ENCODE measurements at places on chromosomes 5 and 9. TPM values are rescaled to one million over a fixed set of nuclear protein-coding genes. Genes with fewer than 3 reads are reported as not detected.

The SNAPC3 gene
- 39.6 TPM for total RNA-seq

The OR2V1 gene
- total RNA-seq: not detected

The FAM200C gene
- total RNA-seq: 0.91 TPM

The C5orf52 gene
- total RNA-seq: not detected

The GPR21 gene
- 0.78 TPM for total RNA-seq

The FRMD3 gene
- total RNA-seq: 0.46 TPM

The DAB2IP gene
- 0.28 TPM for total RNA-seq

The KLF4 gene
- 1.2 TPM for total RNA-seq

DNA sequence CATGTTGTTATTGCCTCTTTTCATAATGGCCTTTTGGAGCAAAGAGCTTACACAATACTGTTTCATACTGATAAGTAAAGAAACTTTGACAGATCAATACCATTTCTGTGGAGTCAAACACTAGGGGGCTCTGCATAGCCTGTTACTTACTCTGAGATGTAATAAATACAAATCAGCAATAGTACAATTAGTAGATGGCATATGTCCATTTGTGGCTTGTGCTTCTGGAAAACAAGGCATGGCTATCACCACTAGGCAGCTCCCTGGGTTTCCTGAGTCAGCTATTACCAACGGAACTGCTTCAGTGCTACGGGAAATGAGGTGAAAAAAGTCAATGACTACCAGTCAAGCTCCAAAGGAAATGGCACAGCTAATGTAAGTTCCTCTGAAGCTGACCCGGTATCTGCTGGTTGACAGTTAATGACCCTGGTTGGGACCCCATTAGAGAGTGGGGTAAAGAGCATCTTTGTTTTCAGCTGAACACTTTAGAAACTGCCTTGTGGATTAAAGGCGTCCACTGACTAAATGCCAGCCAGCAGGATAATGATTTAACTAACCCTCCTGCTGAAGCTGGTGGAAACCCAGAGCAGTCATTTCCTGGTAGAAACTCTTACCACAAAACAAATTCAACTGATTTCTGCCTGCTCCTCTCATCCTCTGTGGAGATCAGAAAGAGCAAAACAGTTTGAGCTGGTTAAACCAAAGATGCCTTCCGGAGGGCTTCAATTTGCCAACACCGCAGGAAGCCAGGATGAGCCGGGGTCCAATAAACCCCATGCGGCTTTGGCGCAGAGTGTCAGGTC, 69.0 kb upstream of the FAM169A start:
- peak; percentile 34 for DNase-seq

GRCh38 chr5:149490599-149491485, 60.4 kb downstream of the CSNK1A1 start:
- no peak for DNase-seq

- no peak for DNase-seq
Observed at GRCh38 chr9:83186155-83186737, 123.3 kb upstream of the RASEF start.

DNA sequence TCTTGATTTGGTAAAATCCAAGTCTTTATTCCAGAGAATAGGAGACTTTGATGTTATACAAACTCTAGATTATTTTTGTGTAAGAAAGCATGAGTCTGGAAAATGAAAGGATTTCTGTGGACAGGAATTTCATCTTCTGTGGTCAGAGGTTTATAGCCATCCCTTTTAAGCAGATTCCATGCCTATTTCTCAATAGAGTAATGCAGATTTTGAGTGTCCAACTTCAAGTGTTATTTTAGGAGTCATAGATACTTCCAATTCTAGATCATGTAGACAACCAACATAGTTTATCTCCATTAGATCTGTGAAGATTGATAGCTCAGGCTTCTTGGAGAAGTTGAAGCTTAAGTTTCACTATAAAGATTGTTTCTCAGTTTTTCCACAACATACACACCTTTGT, 379.7 kb downstream of the PSAT1 start:
- no peak for DNase-seq

GRCh38 chr9:129996161-129996830, 46.7 kb downstream of the FNBP1 start:
- peak; percentile 17 for DNase-seq

DNA sequence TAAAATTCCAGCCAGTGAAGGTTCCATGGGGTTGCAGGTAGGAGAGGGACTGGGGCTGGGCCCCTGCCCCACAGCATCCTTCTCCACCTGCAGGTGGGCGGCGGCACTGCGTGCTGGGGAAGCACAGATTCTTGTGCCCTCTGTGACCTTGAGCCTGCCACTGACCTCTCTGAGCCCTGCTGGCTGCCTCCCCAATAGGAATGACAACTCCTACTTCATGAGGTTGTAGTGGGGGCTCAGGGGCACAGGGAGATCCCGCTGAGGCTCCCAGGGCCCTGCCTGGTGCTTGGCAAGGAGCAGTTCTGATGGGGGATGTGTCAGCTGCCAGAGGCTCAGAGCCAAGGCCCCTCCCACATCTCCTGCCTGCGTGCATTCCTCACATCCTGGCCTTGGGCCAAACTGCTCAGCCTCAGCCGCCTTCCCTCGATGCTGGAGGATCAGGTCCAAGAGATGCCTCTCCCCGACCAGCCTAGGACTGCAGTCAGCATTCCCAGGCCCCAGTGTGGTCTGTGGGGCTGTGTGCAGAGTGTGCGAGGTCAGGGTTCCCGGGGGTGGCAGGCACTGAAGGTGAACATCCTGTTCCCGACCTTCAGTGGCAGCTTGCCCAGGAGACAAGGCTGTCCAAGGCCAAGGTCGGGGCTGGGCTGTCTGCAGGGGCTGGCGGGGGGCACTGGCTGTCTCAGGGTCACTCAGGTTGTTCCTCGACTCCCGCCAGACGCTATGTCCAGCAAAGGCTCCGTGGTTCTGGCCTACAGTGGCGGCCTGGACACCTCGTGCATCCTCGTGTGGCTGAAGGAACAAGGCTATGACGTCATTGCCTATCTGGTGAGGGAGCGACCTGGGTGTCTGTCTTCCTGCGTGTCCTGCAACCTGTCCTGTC, 7.0 kb downstream of the ASS1 start:
- DNase-seq: peak; percentile 63

DNA sequence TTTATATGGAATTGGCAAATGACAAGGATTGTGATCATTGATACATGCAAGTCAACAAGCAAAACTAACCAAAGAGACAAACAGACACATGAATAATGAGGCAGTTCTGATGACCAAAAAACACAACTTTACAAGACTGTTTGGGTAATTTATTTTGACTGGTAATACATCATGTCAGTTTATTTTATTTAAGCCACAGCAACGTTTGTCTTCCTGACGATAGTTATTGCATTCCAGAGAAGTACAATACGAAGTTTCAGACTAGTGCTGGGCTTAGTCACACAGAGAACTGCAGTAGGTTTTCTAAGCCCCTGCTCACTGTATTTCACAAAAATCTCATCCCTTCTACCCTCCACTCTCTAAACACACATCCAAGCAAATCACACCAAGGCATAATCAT, 514.2 kb downstream of the RAB3C start:
- DNase-seq: no peak

- DNase-seq: no peak
Observed at GRCh38 chr5:10329820-10330481, 22.2 kb upstream of the CMBL start.

- no peak for DNase-seq
Observed at GRCh38 chr5:14204785-14205321, 61.7 kb downstream of the TRIO start.

GRCh38 chr5:74950836-74951515, 84.8 kb upstream of the FAM169A start:
- DNase-seq: no peak

DNA sequence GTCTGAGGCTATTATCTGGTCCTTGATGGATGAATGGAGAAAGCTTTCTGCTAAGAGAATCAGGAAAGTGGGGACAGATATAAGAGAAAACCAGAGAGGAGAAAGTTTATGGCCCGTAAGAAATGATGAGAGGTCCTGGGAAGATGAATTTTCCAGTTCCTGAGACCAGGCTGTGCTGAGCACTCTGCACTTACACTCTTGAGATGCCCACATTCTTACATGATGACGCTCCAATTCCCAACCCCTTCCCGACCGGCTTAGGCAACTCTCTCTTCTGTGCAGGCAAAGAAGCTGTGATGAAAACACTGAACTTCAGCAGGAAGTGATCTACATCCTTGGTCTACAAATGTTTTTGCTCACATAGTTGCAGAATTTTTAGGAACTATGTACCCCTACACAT, 417.0 kb downstream of the ARHGEF28 start:
- no peak for DNase-seq

- no peak for DNase-seq
Observed at GRCh38 chr9:93582115-93582514, 5.7 kb downstream of the PHF2 start.

- DNase-seq: no peak
Observed at GRCh38 chr5:137733006-137733405, 2.9 kb downstream of the KLHL3 start.

GRCh38 chr5:85841653-85842052, 776.1 kb upstream of the COX7C start:
- DNase-seq: no peak

- no peak for DNase-seq
Observed at GRCh38 chr5:96809921-96810320, 2.2 kb upstream of the ERAP1 start.

DNA sequence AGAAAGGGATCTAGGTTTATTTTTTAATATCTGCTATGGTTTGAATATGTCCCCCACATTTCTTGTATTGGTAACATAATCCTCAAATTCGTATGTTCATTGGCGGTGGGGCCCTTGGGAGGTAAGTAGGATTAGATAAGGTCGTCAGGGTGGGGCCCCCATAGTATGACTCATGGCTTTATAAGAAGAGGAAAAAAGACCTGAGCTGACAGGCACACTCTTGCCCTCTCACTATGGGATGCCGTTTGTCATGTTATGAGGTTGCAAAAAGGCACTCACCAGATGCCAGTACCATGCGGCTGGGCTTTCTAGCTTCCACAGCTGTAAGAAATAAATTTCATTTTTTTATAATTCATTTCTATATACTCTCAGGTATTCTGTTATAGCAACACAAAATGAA, 67.3 kb upstream of the SGCD start:
- no peak for DNase-seq

Measured in activated CD4-positive, alpha-beta T cell treated with anti-CD3 and anti-CD28 coated beads for 36 hours (primary cell).